Dorsolateral prefrontal cortex (tissue), 122 donors: ENCODE measurements at places on chromosomes 7 and 10.

GRCh38 chr10:103668351-103669242, 175.1 kb downstream of the NEURL1 start:
- DNase-seq = no peak

DNA sequence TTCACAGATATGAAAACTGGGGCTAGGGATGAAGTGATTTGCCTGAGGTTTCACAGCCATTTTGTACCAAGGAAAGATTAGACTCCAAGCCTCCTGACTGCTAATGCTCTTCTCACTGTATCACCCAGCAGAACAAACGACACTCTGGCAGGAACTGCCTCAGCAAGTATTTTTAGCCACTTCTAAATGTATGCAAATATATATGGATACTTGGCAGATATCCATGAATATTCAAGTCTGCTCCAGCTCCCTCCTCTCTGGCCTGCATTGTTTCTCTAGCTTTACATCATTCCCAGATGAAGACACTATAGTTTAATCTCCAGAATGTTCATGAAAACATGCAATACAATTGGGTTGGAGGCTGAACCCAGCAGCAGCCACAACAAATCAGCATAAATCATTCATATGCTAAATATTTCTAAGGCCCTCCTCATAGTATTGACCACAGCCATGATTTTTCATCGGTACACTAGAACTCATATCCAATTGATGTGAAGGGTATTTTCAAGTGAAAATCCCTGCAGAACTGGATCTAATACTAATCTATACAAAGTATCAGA, 65.5 kb downstream of the HPSE2 start:
- DNase-seq = no peak

DNA sequence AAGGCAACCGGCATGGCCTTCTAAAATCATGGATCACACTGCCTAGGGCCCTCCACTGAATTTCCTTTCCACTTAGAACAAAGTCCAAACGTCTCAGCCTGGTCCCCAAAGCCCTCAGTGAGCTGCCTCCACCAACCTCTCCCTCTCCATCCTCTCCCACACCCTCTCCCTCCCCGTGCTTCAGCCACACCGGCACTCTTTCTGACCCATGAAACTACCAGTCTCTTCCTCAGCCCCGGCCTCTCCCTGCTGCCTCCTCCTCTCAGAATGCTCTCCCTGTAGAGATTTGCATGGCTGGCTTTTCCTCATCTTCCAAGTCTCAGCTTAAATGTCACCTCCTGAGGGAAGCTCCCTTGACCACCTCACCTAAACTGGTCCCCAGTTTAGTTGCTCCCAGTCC, 219.0 kb upstream of the ZMIZ1 start:
- no peak for DNase-seq

- no peak for DNase-seq
Observed at GRCh38 chr7:143257501-143257900, 5.7 kb upstream of the GSTK1 start.

DNA sequence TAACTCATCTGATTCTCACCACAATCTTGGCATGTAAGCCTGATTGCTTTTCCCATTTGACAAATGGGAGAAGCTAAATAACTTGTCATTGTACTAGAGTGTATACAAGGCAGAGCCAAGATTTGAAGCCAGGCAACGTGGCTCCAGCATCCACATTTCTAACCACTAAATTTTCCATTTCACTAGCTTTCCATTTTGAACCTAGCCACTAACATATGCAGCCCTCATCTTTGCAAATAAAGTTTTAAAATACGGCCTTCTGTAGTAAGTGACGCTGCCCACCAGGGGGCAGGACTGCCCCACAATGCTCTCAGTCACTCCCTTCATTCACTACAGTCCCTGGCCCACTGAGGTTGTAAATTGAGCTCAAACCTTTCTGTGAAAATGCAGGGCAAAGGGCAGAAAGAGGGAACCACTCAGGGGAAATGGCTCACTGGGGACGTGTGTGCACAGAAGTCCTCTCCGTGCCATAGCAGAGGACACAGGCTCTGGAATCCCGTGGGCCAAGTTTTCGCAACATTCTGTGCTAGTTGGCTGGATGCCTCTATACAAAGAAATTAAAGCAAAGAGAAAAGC, 315.7 kb downstream of the TNS3 start:
- DNase-seq = no peak

DNA sequence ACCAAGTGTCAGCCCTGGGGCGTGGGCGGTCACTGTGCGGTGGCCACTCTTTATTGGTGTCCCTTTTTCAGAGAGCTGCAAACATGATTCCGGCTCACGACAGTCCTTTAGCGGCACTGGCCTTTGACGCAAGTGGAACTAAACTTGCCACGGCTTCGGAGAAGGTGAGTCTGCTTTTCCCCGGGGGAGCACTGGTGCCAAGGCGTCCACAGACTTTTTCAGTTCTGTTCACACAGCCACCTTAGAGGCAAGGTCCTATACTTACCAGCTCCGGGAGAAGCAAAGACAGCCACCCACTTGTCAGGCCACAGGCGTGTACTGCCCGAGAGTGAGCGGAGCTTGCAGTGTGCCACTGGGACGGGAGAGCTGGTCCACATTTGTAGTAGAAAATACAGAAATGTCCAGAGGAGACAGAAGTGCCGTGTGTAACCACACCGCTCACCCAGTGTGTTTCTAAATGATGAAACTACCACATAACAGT, 27.9 kb downstream of the WIPI2 start:
- DNase-seq = no peak

DNA sequence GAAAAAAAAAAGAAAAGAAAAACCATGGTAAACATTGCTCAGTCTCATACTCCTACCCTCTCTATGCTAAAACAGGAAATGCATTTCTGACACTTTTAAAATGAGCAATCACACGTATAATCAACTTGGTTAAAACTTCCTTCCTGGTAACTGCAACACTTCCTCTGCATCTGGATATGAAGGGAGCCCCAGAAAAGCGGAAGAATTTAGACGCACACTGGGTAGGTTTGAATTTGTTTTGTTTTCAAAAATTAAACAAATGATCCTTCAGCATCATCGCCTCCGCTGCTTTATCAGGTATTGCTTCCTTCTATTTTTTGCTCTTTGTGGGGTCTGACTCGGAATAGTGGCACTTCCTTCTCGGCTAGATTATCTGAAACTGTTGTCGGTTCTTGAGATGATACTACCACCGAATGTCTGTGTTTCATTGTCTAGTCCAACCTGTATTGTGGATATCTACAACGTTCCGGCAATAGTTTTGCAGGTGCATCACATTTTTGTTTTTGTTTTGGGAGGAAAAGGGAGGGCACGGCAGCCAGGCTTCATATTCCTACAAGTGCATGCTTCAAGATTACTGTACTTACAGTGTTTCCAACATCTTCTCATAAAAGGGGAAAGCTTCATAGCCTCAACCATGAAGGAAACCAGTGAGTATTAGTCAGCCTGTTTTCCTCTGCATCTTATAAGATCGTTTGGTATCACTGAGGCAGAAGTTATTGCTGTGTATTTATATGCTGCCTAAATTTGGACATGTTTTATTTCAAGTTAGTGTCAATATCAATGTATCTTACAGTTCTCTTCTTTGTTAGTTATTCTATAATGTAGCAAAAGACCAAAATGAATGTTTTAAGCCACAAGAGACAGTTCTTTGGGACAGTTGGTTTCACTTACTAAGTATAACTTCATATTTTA, at the start of gene PIK3CG:
TSS of gene PIK3CG (plus strand) at position 153 of the 912 bp plus-strand sequence. CDS start 2,280 bp downstream, outside the sequence.
- DNase-seq = no peak

DNA sequence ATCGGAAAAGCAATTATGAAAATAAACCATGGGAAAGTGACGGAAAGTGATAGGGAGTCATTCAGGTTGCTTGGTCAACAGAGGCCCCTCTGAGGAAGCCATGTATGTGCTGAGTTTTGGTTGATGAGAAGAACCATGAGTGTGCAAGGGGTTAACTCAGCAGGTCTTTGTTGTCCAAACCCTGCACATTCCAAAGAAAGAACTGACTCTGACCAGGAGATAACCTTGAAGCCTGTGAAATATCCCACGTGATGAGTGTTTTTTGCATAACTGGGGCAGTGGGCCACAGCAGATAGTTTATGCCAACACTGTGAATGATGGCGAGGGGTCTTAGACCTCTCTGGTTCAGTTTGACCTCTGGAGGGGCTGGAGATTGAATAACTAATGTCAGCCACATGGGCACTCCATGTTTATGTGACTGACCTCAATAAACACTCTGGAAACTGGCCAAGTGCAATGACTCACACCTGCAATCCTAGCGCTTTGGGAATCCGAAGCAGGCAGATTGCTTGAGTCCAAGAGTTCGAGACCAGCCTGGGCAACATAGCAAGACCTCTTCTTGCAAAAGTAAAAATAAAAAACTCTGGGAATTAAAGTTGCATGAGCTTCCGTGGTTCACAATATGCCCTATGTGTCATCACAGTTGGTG, 154.0 kb upstream of the FOXK1 start:
- DNase-seq = no peak
